NCI-H2081 (cell line): ENCODE measurements at places on chromosomes 6 and 20.

DNA sequence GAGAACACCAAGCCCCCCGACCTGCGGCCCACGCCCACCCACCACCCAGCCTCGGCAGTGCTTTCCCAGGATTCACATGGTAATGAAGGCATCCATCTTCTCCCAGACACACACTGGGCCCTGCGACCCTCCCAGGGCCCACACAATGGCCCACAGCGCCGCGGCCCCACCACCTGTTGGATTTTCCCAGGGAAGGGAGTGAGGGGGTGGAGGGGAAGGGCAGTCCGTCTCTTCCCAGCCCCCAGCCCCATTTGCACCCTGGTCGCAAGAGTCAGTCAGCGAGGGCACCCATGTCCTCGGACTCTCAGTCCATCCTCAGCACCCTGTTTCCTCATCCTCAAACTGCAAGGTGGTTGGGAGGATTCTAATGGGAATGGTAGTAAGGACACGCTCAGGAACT is 23.7 kb upstream of the ID1 start:
- DNase-seq = no peak

DNA sequence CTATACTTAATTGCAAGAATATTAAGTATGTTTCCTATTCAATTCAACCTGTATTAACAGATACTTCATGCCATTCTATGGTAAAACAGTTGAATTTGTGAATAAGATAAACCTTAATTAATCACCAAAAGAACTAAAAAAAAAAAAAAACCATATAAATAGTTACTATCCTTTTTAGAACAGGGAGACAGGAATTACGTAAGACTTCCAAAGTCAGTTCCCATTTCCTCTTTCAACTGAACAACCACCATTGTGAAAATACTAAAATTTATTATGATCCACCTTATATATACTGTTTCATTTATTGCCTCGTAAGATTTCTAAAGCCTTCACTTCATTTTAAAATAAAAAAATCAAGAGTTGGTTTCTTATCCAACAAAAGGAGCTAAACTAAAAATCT is 9.4 kb downstream of the CCNC start:
- no peak for DNase-seq

DNA sequence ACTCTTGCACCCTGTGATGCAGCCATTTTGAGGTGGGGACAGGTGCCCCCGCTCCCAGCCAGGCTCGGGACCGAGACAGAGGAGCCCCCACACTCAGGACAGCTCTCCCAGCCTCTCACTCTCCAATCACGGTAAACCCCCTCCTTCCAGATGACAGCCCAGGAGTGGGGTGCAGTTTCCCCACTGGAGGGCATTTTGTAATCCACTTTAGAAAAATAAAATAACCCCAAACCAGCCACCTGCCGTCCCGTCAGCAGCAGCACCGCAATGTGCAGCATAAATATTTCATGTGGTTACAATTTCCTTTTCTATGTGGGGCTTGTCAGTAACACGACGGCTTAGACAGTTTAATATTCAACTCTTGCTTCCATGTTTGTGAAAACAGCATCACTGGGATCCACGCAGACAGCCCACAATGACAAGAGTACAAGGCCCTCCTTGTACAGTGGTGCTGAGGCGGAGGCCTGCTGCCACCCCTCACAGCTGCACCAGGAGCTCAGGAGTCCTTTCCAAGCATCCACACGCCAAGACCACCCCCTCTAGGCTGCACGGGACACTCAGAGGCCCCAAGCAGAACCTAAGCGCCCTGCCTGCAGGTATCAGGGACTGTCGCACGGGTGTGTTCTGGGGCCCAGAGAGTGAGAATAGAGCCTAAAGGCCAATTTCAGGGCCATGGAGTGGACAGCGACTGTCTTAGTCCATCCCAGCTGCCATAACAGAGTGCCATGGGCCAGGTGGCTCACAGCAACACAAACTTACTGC is 116.7 kb downstream of the JPH2 start:
- no peak for DNase-seq

- no peak for DNase-seq
Measured at GRCh38 chr6:148472171-148473105, 129.8 kb downstream of the SASH1 start.

- no peak for DNase-seq
Measured at GRCh38 chr6:1940381-1940780, 305.0 kb downstream of the GMDS start.
